T-cell (primary cell): ENCODE measurements at places on chromosomes 5 and 9. TPM values are rescaled to one million over a fixed set of nuclear protein-coding genes. Genes with fewer than 3 reads are reported as not detected.

The BOD1 gene
- total RNA-seq: 32.3 TPM

The MRPL41 gene
- 47.5 TPM for total RNA-seq

The TMEM171 gene
- not detected for total RNA-seq

The PCDHB9 gene
- not detected for total RNA-seq

The GPX3 gene
- total RNA-seq: 1.6 TPM

The GFPT2 gene
- 1.6 TPM for total RNA-seq

The LIX1 gene
- not detected for total RNA-seq

The SPACA9 gene
- 2.0 TPM for total RNA-seq

The MARCOL gene
- not detected for total RNA-seq

The TSTD2 gene
- 17.9 TPM for total RNA-seq

The TPPP gene
- 1.1 TPM for total RNA-seq

The PTPRD gene
- total RNA-seq: 0.38 TPM

The PTGDS gene
- total RNA-seq: 29.8 TPM

The PRPF4 gene
- total RNA-seq: 21.1 TPM

The NUDT2 gene
- total RNA-seq: 9.9 TPM

The FABP6 gene
- total RNA-seq: not detected

The KIAA1958 gene
- total RNA-seq: 6.3 TPM

The THOC3 gene
- 79.8 TPM for total RNA-seq

The IRGM gene
- 3.3 TPM for total RNA-seq

The PCDHGB2 gene
- total RNA-seq: 0.62 TPM

The BTNL8 gene
- total RNA-seq: not detected

The TNFSF8 gene
- total RNA-seq: 42.9 TPM

The PCDHB10 gene
- not detected for total RNA-seq

The CARTPT gene
- total RNA-seq: not detected

The PRDM9 gene
- not detected for total RNA-seq

The UAP1L1 gene
- 19.3 TPM for total RNA-seq

The SPAAR gene
- total RNA-seq: not detected

The EIF4E1B gene
- total RNA-seq: not detected

The GRM6 gene
- not detected for total RNA-seq

The TRIO gene
- total RNA-seq: 11.8 TPM

The PCDHB15 gene
- total RNA-seq: not detected

The REEP2 gene
- 0.38 TPM for total RNA-seq

The IFNA13 gene
- not detected for total RNA-seq

The TXNDC15 gene
- 25.8 TPM for total RNA-seq
